ENCODE measurements at places on chromosomes 4 and X. TPM values are rescaled to one million over a fixed set of nuclear protein-coding genes. Genes with fewer than 3 reads are reported as not detected.

DNA sequence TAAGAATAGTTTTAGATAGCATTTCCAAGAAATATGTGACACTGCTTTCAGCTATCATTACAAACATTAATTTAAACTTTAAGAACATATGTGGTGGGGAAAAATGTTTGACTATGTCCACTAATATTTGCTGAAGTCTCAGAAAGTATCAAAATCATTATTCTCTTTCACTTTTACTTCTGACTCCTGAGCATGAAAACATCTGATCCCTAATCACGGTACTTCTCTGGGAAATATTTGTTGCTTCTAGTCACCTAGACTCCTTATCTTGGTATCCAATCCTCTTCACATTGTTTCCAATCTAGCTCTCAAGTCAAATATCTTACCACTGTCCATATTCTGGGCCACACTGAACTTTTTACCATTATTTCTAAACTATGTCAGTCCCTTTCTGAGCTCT lies 10.8 kb downstream of the NUDT6 start:
- DNase-seq = no peak

DNA sequence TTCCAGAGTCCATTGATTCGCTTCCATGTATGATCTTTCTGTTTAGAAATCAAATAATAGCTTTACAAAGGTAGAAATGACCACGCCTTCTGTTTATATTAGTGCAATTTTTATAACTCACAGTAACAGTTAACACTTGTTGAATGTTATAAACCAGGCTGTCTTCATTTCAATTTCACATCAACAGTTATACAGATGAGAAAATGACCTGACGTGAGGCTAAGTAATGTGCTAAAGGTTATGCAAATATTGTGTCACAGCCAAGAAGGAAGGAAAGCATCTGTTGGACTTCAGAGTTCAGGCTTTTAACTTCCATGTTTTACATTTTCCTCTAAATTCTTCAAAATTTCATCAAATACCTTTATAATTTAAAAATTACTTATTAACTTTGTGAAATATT lies 13.9 kb downstream of the CASP3 start:
- no peak for DNase-seq

DNA sequence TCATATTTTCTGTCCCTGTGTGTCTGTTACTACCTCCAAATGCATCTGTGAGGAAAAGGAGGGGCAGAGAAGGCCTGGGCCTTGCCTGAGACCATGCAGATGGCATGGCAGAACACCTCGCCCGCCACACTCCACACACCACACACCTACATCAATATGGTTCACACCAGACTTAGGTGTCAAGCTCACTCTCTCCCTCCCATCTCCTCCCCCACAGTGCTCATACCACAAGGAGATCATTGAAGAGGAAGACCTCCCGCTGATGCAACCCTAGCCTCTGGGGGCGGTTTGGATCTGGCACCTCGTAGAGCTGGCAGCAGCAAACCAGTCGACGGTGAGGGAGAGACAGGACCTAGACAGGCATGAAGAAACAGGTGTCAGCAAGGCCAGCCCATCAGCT lies 16.6 kb upstream of the KDM5C start:
- DNase-seq = no peak

DNA sequence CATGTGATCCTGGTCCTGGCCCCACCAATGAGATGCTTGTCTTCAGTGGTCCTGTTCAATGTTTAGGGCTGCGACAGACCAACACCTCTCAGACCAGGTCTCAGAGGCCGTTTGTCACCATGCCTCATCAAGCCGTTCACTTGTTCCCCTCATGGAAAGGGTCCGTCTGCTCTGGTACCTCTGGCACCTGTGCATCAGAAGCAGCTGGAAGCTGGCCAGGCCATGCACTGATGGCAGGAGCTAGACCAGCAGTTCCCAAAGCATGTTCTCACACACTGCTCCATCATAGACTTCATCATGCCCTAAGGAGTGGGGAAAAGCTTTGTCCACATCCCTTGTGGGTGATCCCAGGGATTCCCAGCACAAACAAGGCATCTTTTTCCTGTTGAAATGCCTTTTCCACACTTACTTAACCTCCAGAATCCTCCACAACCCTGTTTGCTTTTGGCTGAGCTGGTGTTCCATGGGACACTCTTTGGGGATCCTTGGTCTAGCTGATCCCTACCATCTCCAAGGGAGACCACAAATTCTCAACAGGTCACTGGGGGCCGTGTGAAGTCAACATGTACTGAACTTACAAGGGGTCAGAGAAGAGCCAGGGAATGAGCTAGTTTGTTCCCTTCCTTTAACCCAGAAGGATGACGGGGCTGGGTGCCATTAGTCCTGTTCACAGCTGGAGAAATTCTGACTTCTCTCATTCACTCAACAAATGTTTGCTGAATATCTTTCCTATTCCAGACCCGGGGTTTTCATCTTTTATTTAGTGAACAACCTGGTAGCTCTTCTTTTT lies 21.8 kb downstream of the SH3TC1 start:
- DNase-seq = no peak

DNA sequence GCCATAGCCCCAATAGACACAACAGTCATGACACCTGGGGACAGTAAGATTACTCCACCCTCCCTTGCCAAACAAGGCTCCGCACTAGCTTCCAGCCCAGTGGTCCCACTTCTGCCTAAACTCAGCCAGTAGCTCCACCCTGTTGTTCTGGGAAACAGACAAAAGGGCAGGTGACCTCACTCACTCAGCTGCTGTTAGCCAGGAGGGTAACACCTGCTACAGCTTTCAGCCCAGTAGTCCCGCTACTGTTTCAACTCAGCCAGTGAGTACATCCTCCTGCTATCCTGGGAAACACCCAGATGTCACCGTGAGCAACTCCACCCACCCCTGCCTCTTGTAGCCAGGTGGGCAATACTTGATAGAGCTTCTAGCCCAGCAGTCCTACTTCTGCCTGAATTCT lies 162.7 kb upstream of the CPXCR1 start:
- no peak for DNase-seq

DNA sequence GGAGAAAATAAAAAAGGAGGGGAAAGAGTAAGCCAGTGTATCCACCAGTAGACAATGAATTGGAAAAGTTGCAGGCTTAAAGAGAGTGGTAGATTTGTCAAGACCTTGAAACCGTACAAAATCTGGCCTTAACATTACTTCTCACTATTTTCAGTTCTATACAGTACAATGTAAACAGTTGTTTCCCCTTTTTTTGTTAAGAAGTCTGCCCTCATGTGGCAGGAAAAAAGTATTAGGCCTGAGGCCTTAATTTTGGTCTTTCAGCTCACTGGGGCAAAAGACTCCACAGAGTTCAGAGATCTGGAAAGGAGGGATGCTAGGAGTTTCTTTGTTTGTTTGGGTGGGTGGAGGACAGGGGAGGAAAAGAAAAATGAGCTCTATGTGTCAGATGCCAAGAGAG lies 92.8 kb upstream of the CCDC160 start:
- no peak for DNase-seq

SRPK3 gene
- 0.99 TPM for total RNA-seq

RAP1GDS1 gene
- total RNA-seq = 29.8 TPM
